ENCODE measurements at places on chromosomes 4 and X. TPM values are rescaled to one million over a fixed set of nuclear protein-coding genes. Genes with fewer than 3 reads are reported as not detected.
A peak's percentile ranks its signal among the peaks of the same experiment; 100 is the strongest.

KIAA1210 gene
- total RNA-seq = not detected

DNA sequence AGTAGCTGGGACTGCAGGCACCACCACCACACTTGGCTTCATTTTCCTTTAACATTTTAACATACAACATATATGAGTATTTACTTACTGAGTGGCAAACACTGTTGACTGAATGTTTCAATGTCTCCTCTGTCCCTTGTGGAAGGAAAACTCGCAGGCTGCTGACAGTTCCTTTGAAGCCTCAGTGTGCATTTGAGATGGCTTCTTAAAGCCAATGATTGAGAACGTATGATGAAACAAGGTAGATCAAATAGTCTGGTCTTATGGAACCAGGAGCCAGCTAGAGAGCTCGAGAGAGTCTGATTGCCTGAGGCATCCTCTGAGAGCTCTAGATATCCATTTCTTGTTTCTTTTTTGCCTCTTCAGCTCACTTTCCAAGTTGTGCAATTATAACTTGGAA, 43.0 kb upstream of the PDLIM3 start:
- H3K36me3 ChIP-seq = no peaks in the 10 kb centered on the region
- H3K27me3 ChIP-seq = no peaks in the 10 kb centered on the region
- H3K4me3 ChIP-seq = no peak overlapping the region
- H3K4me1 ChIP-seq = peaks cover 22% of the 10 kb centered on the region

GRCh38 chr4:98509721-98510120, 148.7 kb downstream of the TSPAN5 start:
- no peaks in the 10 kb centered on the region for H3K36me3 ChIP-seq
- no peak overlapping the region for H3K27ac ChIP-seq
- no peak for DNase-seq
- no peak overlapping the region for H3K4me3 ChIP-seq
- H3K4me1 ChIP-seq = no peaks in the 10 kb centered on the region

- no peaks in the 10 kb centered on the region for H3K27me3 ChIP-seq
- H3K4me1 ChIP-seq = no peaks in the 10 kb centered on the region
- no peaks in the 10 kb centered on the region for H3K36me3 ChIP-seq
- DNase-seq = no peak
These were observed 1.6 kb downstream of the CASK start for GRCh38 chrX:41921492-41922430.

DNA sequence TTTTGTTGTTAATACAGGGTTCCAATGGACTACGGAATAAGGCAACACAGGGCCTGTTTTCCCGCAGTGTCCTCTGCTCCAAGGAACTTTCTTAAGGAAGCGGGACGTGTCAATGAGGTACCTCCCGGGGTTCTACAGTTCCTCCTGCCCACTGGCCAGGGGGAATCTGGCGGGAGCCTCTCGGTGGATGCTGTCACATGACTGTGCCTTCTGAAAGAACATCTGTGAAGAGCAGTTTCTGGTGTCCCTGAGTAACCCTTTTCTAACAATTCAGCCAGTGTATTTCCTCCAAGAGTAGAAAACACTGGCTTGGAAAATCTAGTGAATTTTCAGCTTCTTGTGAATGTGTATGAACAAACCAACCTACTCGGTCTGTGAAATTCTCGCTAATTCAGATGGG, 32.7 kb downstream of the MFAP3L start:
- no peaks in the 10 kb centered on the region for H3K4me1 ChIP-seq
- H3K4me3 ChIP-seq = no peak overlapping the region
- no peaks in the 10 kb centered on the region for H3K27me3 ChIP-seq
- no peak overlapping the region for H3K27ac ChIP-seq
- no peak for DNase-seq

- H3K4me3 ChIP-seq = no peak overlapping the region
- peaks cover 53% of the 10 kb centered on the region for H3K4me1 ChIP-seq
- DNase-seq = peak; percentile 89
- no peaks in the 10 kb centered on the region for H3K27me3 ChIP-seq
These were observed 56.7 kb downstream of the PRPS1 start for GRCh38 chrX:107684956-107685385.

CTAG1A gene
- total RNA-seq = not detected

CT45A3 gene
- not detected for total RNA-seq

GRCh38 chrX:49309401-49309981, 6.0 kb downstream of the GAGE10 start:
- DNase-seq = peak; percentile 17
- no peaks in the 10 kb centered on the region for H3K4me1 ChIP-seq
- no peaks in the 10 kb centered on the region for H3K27me3 ChIP-seq
- H3K27ac ChIP-seq = peak overlapping the region; percentile 61

LCORL gene
- 9.9 TPM for total RNA-seq

- no peak overlapping the region for H3K4me3 ChIP-seq
- H3K36me3 ChIP-seq = no peaks in the 10 kb centered on the region
- H3K27me3 ChIP-seq = no peaks in the 10 kb centered on the region
- no peak overlapping the region for H3K27ac ChIP-seq
These were observed 324.9 kb upstream of the CASK start for GRCh38 chrX:42248226-42248625.

GRCh38 chr4:34182306-34182705, 2062.0 kb downstream of the ARAP2 start:
- no peaks in the 10 kb centered on the region for H3K4me1 ChIP-seq
- no peaks in the 10 kb centered on the region for H3K27me3 ChIP-seq
- H3K27ac ChIP-seq = no peak overlapping the region
- DNase-seq = no peak
- H3K4me3 ChIP-seq = no peak overlapping the region

DNA sequence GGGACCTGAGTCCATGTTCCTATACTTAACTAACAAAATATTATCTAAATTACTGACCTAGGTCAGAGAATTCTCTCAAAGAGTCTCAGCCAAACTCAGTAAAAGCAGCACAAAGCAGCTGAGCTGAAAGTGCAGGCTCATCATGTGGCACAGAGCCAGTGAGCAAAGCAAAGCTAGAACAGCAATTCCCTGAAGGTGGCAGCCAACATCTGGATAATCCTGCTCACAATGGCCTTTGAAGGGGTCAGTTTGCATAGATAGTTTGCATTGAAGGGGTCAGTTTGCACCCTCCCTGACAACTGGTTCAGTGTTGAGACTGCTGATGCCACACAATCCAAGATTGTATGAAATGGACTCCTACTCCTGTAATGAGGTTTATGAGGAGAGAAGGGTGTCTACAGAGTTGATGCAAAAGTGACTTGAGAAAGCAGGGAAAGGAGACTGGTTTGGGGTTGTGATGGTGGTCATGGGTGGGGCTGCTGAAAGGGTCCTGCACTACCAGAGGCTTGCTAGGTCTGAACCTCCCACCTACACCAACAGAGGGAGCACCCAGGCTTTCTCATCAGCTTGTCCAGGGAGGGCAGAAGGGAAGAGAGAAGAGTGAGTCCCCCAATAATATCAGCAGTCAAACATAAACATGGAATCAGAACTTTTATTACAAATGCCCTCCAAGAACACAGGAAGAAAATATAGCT, 39.7 kb downstream of the TRIM61 start:
- no peaks in the 10 kb centered on the region for H3K4me1 ChIP-seq
- no peaks in the 10 kb centered on the region for H3K36me3 ChIP-seq
- no peaks in the 10 kb centered on the region for H3K27me3 ChIP-seq
- DNase-seq = peak; percentile 21

DNA sequence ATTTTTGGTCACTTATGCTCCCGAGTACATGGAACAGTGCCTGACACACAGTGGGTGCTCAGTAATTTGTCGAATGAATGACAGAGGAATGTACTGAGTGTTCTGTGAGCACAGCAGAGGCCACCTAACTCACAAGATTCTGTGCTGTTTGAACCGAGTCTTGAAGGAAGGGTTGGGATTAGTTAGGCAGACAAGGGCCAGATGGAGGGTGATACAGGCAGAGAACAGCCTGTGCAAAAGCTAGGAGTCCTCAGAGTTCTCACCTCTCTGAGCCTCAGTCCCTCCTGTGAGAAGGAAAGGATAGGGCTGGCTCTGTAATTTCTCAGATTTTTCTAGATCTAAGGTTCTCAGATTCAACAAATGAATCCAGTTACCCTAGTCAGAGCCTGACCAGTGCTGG, 108.8 kb downstream of the NHSL2 start:
- peaks cover 14% of the 10 kb centered on the region for H3K4me1 ChIP-seq
- H3K36me3 ChIP-seq = no peaks in the 10 kb centered on the region

BMPR1B gene
- total RNA-seq = 0.99 TPM

- H3K27ac ChIP-seq = no peak overlapping the region
- no peaks in the 10 kb centered on the region for H3K36me3 ChIP-seq
- no peaks in the 10 kb centered on the region for H3K27me3 ChIP-seq
- no peak overlapping the region for H3K4me3 ChIP-seq
- H3K4me1 ChIP-seq = no peaks in the 10 kb centered on the region
These were observed 41.6 kb upstream of the SCOC start for GRCh38 chr4:140331876-140332275.

GRCh38 chr4:11701966-11702725, 273.5 kb upstream of the HS3ST1 start:
- H3K36me3 ChIP-seq = no peaks in the 10 kb centered on the region
- H3K4me3 ChIP-seq = no peak overlapping the region
- DNase-seq = no peak
- no peak overlapping the region for H3K27ac ChIP-seq
- no peaks in the 10 kb centered on the region for H3K4me1 ChIP-seq

GRCh38 chr4:87045234-87045558, 110.4 kb downstream of the AFF1 start:
- no peak overlapping the region for H3K27ac ChIP-seq
- H3K27me3 ChIP-seq = no peaks in the 10 kb centered on the region
- peaks cover 72% of the 10 kb centered on the region for H3K4me1 ChIP-seq
- no peak overlapping the region for H3K4me3 ChIP-seq

DNA sequence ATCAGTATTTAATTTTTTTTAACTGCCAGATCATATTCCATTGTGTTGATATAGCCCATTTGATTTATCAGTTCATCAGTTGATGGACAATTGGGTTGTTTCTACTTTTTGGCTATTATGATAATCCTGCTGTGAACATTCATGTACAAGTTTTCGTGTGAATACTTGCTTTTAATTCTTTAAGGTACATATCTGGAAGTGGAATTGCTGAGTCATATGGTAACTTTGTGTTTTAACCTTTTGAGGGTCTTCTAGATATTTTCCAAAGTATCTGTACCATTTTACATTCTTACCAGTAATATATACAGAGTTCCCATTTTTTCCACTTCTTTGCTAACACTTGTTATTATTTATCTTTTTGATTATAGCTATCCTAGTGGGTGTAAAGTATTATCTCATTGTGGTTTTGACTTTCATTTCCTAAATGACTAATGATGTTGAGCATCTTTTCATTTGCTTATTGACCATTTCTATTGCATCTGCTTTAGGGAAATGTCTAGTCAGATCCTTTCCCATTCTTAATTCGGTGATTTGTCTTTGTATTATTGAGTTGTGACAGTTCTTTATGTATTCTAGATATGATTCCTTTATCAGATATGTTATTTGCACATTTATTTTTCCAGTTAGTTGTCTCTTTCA, 75.2 kb upstream of the NUDT6 start:
- H3K4me3 ChIP-seq = no peak overlapping the region

Measured in body of pancreas (tissue), 4 donors.